ENCODE measurements at places on chromosomes 6 and 20.

GRCh38 chr6:2426561-2427340 lies 181.3 kb upstream of the GMDS start:
- no peak for DNase-seq

DNA sequence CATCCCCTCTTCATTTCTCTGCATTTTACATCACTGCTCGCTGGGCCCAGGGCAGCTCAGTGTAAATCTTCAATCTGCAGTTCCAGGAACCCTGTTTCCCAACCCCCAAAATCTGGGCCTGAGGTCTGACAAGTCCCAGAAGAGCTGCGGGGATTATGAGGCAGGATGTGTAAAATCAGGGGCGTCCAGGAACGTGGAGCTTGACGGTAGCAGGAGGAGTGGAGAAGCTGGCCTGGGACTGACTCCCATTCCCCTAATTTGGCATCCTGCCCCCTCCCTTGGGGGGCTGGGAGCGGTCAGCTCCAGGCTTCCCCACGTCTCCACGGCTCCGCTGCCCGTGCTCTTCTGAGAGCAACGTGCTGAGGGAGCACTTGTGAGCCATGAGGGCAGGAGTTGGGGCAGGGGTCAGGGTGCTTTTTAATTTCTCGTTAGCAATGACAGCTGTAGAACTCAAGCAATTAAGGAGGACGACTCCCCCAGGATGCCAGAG lies 23.4 kb upstream of the VEGFA start:
- no peak for DNase-seq

- DNase-seq: no peak
Measured at GRCh38 chr20:24273251-24273650, 196.2 kb upstream of the SYNDIG1 start.

- DNase-seq: no peak
Measured at GRCh38 chr6:6847591-6847990, 259.1 kb downstream of the LY86 start.

GRCh38 chr6:106476331-106477105 lies 116.0 kb downstream of the CRYBG1 start:
- no peak for DNase-seq

- DNase-seq: no peak
Measured at GRCh38 chr6:678520-678919, 14.4 kb downstream of the EXOC2 start.

GRCh38 chr6:4620284-4621151 lies 155.7 kb upstream of the CDYL start:
- DNase-seq: no peak

DNA sequence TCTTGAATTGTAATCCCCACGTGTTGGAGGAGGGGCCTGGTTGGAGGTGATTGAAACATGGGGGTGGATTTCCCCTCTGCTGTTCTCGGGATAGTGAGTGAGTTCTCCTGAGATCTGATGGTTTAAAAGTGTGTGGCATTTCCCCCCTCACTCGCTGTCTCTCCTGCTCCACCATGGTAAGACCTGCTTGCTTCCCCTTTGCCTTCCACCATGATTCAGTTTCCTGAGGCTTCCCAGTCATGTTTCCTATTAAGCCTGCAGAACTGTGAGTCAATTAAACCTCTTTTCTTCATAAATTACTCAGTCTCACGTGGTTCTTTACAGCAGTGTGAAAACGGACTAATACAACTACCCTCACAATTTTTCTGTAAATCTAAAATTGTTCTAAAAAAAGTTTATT lies 26.8 kb upstream of the FAM184A start:
- DNase-seq: no peak

DNA sequence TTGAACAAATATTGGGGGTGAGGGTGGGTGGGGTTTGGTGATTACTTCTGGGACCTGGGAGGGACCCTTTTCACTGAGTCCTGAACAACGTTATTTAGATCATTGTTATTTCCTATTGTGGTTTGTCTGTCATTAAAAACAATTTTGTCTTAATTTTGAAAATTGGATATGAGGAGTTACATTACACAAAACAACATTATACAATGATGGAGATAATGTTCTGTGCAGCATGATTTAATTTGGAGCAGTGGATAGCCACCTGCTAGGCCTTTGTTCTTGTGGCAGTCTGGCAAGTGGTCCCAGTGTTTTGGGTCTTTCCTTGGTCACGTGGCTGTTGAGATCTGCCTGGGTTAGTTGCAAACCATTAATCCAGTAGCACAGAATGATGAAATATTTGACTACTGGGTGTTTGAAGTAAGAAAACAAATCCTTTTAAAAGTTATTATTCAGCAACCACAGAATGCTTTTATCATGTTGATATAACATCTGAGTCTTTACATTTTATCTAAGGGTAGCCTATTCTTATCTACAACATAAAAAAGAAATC lies 172.8 kb downstream of the CDKAL1 start:
- DNase-seq: no peak

- no peak for DNase-seq
Measured at GRCh38 chr20:57907131-57908000, 197.6 kb upstream of the PMEPA1 start.

Measured in heart left ventricle (tissue), 16 donors.